ENCODE measurements at places on chromosomes 7 and 10.

- DNase-seq: no peak
Measured at GRCh38 chr10:33684211-33684611, 349.7 kb upstream of the NRP1 start.

DNA sequence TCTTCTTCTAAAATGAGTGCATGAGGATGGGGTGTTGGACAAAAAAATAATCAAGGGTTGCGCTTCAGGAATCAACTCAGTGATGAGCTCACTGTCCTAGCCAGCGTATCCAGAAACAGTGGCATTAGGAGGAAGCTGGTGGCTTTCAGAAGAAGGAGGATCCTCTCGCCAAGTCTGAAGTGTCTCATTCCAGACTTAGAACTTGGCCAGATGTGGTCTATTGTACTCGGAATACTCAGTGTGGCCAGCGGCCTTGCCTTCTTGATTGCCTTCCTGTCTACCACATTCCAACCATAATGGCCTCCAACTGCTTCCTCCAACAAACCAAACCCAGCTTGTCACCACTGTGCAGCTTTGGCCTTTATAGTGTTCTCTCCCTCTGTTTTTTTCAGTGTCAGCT is 732.4 kb downstream of the KCNMA1 start:
- DNase-seq: peak; percentile 35

DNA sequence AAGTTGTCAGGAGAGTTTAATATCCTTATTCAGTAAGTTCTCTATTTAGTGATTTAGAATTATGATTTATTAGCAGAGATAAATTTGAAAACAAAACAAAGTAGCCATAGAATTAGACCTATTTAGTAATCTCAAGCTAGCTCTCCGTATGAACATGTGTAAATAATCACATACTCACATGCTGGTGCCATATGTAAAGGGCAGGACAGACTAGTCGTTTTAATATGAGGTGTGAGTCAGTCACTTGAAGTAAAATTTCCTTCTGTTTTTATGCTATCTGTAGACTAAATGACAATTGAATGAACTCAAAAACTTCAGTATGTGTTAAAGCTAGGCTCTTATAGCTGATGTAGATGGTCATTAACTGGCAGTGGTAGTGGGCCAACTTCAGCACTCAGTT is 67.1 kb downstream of the WAC start:
- peak; percentile 59 for DNase-seq

- DNase-seq: peak; percentile 78
Measured at GRCh38 chr10:114779803-114780576, 41.6 kb upstream of the FHIP2A start.

DNA sequence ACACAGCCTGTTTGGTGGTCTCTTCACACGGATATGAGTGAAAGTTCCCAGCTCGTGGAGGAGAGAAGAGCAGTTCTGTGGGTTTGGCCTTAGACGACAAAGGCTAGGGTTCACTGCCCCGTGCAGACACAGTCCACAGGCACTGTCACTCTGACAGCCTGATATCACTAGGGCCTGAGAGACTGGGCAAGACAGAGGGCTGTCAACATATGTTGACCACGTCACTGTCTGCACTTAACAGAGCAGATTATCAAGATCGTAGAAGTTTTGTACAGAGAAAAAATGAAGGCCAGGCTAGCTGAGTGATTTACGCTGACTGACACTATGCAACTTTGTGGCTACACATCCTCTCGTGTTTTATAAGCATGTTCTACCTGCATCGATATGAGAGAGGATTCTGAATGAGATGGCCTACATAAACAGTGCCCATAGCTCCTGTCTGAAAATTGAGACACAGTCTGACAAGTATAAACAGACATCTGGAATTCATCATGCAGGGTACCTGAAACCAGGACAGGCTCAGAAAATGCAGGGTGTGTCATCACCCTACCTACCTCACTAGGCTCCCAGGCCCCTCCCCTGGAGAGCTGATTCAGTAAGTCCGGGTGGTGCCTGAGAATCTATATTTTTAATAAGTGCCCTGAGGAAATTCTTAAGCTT is 120.0 kb downstream of the SGMS1 start:
- DNase-seq: no peak

- no peak for DNase-seq
Measured at GRCh38 chr10:6363511-6363910, 160.8 kb downstream of the PFKFB3 start.

DNA sequence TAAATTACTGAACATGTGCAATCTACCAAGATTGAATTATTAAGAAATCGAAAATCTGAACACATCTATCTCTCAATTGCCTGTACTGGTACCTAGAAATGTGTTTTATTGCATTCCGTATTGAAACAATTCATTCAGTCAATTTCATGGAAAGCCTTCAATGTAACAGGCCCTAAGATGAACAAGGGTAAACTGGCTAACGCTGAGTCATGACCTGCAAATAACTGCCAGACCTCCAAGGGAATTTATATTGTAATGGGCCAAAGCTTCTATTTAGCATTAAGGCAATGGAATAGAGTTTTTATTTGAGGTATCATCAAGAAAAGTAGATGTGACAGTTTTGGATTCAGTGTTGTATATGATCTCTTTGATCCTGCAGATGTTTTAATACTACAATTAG is 49.9 kb upstream of the CD36 start:
- DNase-seq: peak; percentile 37
